ENCODE measurements at places on chromosomes 1 and 21. TPM values are rescaled to one million over a fixed set of nuclear protein-coding genes. Genes with fewer than 3 reads are reported as not detected.
A peak's percentile ranks its signal among the peaks of the same experiment; 100 is the strongest.

DNA sequence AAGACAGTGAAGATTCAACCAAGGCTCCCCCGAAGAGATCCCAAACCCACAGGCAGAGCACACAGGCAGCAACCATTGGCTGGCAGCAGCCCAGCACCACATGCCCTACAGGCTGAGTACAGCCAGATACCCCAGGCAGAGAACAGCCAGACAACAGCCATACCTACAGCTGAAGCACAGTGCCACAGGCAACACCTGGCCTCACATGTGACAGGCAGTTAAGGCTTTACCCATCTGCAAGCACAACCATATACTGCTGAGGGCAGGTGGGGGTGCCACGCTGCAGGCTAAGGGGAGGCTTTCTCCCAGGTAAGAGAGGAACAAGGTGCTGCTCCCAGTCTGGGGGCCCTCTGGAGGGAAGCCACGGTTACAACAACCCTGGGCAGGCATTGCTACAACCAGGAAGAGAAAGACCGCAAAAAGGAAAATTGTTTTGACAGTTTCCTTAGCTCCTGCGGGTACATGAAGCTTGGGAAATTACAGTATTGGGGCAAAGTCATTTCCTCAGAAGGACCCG, 12.3 kb downstream of the CHIT1 start:
- DNase-seq, result no peak

GRCh38 chr21:43884861-43885417, 19.9 kb downstream of the AGPAT3 start:
- DNase-seq, result peak; percentile 81

GRCh38 chr21:36909901-36910561, 56.4 kb downstream of the HLCS start:
- DNase-seq, result no peak

- no peak for DNase-seq
Measured at GRCh38 chr21:40754466-40754865, 92.5 kb downstream of the DSCAM start.

DNA sequence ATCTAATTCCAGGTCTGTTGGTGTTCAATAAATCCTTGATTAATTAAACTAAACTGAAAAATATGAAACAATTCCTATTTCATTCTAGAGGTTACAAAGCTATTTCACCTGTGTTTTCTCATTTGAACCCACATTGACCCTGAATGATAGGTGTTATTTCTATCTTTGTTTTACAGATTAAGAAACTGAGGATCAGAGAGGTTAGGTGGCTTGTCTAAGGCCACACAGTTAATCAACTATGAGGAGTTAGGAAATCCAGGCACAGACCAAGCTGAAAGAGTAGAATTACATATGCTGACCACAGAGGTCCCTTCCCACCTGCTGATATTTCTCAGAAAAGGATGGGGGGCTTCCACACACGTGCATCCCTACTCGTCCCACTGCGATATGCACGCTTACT, 487 bp downstream of the PIGR start:
- DNase-seq, result no peak

- DNase-seq, result peak; percentile 66
Measured at GRCh38 chr1:93715529-93716126, 34.0 kb upstream of the BCAR3 start.

- DNase-seq, result no peak
Measured at GRCh38 chr1:230263568-230264195, 162.4 kb downstream of the PGBD5 start.

DNA sequence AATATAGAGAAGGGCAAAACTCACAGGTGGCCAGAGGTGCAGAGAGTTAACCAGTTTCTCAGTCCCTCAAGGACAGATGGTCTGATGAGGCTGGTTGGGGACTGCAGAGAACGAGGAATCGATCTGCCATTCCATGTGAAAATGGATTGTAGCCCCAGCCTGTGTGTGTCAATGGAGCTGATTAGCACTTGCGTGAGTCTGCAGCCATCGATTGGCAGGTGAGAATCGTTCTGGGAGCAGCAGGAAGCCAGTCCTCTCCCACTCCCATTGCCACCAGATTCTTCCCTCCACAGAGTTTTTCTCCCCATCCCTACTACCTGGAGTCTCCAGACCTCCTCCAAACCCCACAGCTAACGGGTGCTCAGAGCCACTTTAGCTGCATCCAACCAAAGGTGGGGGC, 18.3 kb upstream of the PSMB2 start:
- DNase-seq, result no peak

- DNase-seq, result peak; percentile 86
Measured at GRCh38 chr1:27662707-27663393, 9.1 kb downstream of the IFI6 start.

Gene TP53BP2
- 25.9 TPM for total RNA-seq
